ENCODE measurements at places on chromosomes 7 and 10.

DNA sequence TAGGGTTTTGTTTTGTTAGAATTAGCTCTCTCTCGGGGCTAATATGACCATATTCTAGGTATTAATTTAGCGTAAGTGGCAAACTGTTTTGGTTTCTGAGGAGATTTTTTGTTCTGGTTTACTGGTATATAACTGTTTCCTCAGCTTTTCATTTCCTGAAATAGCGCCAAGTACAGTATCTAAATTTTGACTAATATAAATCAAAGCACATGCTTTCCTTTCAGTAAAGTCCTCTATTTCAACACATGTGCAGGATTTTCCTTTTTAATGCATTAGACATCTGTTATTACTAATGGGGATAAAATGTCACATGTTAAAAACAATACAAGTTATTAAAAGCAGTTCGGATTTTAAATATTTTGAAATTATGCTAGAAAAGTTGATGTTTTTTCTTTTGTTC, 11.3 kb downstream of the FERD3L start:
- no peak for DNase-seq

GRCh38 chr10:42970451-42971250, 106.2 kb upstream of the RET start:
- DNase-seq: no peak

GRCh38 chr7:17631061-17631460, 309.2 kb downstream of the SNX13 start:
- DNase-seq: no peak

GRCh38 chr7:139908792-139909191, 79.7 kb downstream of the TBXAS1 start:
- no peak for DNase-seq

GRCh38 chr7:75980430-75981202, 13.8 kb downstream of the TMEM120A start:
- no peak for DNase-seq

GRCh38 chr10:70404787-70405036, 767 bp downstream of the EIF4EBP2 start:
- DNase-seq: no peak

Data from activated naive CD4-positive, alpha-beta T cell (primary cell).